ENCODE measurements at places on chromosomes 7 and 10. TPM values are rescaled to one million over a fixed set of nuclear protein-coding genes. Genes with fewer than 3 reads are reported as not detected.

The LHPP gene
- 41.1 TPM for total RNA-seq

The TMEM130 gene
- total RNA-seq = 1.9 TPM

The MGAM2 gene
- not detected for total RNA-seq

The TAS2R38 gene
- 0.16 TPM for total RNA-seq

DNA sequence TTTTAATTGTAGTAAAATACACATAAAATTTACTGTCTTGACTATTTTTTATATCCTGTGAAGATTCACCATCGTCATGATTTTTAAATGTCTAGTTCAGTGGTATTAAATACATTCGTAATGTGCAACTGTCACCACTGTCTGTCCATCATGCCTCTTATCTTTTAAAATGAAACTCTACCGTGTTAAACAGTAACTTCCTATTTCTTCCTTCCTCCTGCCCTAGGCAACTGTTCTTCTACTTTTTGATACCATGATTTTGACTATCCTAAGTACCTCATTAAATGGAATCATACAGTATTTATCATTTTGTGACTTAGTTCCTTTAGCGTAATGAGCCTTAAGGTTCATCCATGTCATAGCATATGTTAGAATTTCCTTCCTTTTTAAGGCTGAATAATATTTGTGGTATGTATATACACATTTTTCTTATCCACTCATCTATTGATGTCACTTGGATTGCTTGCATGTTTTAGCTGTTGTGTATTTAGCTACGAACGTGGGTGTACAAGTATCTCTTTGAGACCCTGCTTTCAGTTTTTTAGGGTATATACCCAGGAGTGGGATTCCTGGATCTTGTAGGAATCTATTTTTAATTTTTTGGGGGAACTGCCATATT, 13.5 kb downstream of the SLK start:
- H3K27ac ChIP-seq = no peak overlapping the region
- no peak overlapping the region for H3K4me3 ChIP-seq
- no peak for DNase-seq
- H3K27me3 ChIP-seq = no peaks in the 10 kb centered on the region

GRCh38 chr7:5420881-5421713, 2.5 kb downstream of the TNRC18 start:
- H3K27me3 ChIP-seq = peaks cover 81% of the 10 kb centered on the region
- no peak overlapping the region for H3K27ac ChIP-seq
- DNase-seq = no peak
- H3K4me3 ChIP-seq = peak overlapping the region; percentile 76
- H3K4me1 ChIP-seq = peaks cover 23% of the 10 kb centered on the region
- no peaks in the 10 kb centered on the region for H3K36me3 ChIP-seq

GRCh38 chr10:79374312-79375191, 27.3 kb downstream of the PPIF start:
- H3K4me1 ChIP-seq = peaks cover 2% of the 10 kb centered on the region
- peaks cover 3% of the 10 kb centered on the region for H3K27me3 ChIP-seq
- peaks cover 2% of the 10 kb centered on the region for H3K36me3 ChIP-seq
- H3K4me3 ChIP-seq = no peak overlapping the region
- no peak overlapping the region for H3K27ac ChIP-seq

DNA sequence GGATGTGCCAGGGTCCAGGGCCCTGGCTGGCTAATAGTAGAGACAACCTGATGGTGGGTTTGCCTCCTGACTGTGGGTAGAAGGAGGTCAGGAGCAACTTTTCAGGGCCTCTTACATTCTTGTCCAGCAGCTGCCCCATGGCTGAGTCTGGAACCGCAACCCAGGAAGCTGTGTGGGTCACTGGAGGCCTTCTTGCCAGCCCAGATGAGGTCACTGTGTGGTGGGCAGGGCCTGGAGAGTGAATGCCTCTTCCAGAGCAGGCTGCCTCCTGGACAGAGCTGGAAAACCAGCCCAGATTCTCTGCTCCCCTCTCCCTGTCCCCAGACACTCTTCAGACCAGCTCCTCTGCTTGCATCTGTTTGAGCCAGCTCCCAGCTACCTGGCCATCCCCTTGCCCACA, 43.5 kb upstream of the LEP start:
- peaks cover 20% of the 10 kb centered on the region for H3K36me3 ChIP-seq
- H3K4me1 ChIP-seq = peaks cover 20% of the 10 kb centered on the region
- H3K27ac ChIP-seq = no peak overlapping the region

GRCh38 chr10:63603709-63604445, 82.7 kb downstream of the REEP3 start:
- no peak overlapping the region for H3K4me3 ChIP-seq
- 0 out of 2 replicates have a peak overlapping the region, but pooled peaks have one; percentile 51 for H3K27ac ChIP-seq
- H3K27me3 ChIP-seq = no peaks in the 10 kb centered on the region
- H3K4me1 ChIP-seq = peaks cover 11% of the 10 kb centered on the region
- peaks cover 19% of the 10 kb centered on the region for H3K36me3 ChIP-seq

- H3K4me3 ChIP-seq = no peak overlapping the region
- H3K4me1 ChIP-seq = peaks cover 6% of the 10 kb centered on the region
- DNase-seq = no peak
Measured at GRCh38 chr10:14074062-14074884, 256.5 kb downstream of the FRMD4A start.

- H3K36me3 ChIP-seq = peaks cover 18% of the 10 kb centered on the region
- H3K4me3 ChIP-seq = no peak overlapping the region
- peaks cover 2% of the 10 kb centered on the region for H3K4me1 ChIP-seq
- DNase-seq = no peak
- 0 out of 2 replicates have a peak overlapping the region, but pooled peaks have one; percentile 57 for H3K27ac ChIP-seq
Measured at GRCh38 chr10:127405221-127405620, 143.9 kb upstream of the NPS start.

DNA sequence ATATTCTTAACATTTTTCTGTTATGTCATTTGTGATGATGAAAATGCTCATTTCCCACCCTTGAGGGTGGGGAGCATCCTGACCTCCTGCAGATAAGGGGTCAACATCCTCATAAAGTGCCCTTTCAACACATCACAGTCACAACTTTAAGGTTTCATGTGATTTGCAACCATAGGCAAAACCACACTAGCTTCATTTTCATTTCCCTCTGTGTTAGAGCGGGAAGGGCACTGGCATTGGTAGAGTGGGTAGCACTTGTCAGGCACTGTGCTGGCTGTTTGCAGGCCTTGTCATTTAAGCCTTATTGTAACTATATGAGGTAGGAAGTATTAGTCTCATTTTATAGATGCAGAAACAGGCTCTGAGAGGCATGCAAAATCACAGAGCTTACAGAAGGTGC, 39.8 kb downstream of the PSMC2 start:
- H3K36me3 ChIP-seq = no peaks in the 10 kb centered on the region
- H3K27ac ChIP-seq = no peak overlapping the region
- H3K27me3 ChIP-seq = no peaks in the 10 kb centered on the region
- H3K4me3 ChIP-seq = no peak overlapping the region
- DNase-seq = no peak

DNA sequence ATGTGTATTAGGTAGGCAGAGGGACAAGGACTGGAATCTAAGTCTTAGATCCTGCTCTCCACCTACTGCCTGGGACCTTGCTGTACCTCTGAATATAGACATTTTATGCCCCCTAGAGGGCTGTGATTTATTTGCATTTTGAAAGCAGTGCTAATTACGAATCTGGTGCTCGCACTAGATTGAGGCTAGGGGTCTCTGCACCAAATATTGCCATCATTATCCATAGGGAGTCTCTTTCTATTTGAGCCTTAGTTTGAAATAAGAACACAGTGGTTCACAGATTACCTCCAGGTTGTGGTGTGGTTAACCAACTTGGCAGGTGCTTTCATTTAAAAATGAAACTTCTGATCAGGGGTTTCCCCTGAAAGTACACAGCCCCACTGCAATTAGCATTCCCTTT, 41.8 kb downstream of the CNNM1 start:
- no peaks in the 10 kb centered on the region for H3K36me3 ChIP-seq
- DNase-seq = no peak
- no peak overlapping the region for H3K27ac ChIP-seq
- peaks cover 6% of the 10 kb centered on the region for H3K4me1 ChIP-seq
- H3K4me3 ChIP-seq = no peak overlapping the region

DNA sequence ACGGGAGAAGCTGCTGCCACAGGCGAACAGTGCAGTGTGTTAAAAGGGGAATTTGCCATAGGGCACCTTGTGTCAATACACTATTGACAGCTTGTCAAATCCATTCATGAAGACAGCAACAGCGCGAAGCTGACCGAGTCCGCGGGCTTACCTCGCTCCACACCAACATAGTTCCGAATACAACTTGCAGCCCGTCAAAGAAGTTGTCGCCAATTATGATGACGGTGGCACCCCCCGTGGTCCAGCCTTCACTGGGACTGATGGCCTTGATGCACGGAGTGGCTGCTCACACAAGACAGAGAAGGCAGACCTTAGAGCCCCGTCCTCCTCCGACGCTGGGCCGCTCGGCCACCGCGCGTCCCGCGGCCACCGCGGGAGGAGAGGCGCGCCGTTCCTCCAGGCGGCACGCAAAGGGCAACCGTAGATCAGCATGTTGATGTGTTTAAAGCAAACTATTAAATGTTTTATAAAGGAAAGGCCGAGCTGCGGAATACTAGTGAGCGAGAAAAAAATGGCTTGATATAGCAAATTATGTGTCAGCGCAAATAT, 96.4 kb downstream of the EBF3 start:
- no peak overlapping the region for H3K4me3 ChIP-seq
- H3K4me1 ChIP-seq = peaks cover 53% of the 10 kb centered on the region
- H3K27me3 ChIP-seq = no peaks in the 10 kb centered on the region
- no peak overlapping the region for H3K27ac ChIP-seq
- no peaks in the 10 kb centered on the region for H3K36me3 ChIP-seq

GRCh38 chr7:101172854-101173751, 7.0 kb downstream of the NAT16 start:
- H3K27me3 ChIP-seq = peaks cover 100% of the 10 kb centered on the region
- peak overlapping the region; percentile 74 for H3K4me3 ChIP-seq
- no peaks in the 10 kb centered on the region for H3K36me3 ChIP-seq
- DNase-seq = peak; percentile 18

DNA sequence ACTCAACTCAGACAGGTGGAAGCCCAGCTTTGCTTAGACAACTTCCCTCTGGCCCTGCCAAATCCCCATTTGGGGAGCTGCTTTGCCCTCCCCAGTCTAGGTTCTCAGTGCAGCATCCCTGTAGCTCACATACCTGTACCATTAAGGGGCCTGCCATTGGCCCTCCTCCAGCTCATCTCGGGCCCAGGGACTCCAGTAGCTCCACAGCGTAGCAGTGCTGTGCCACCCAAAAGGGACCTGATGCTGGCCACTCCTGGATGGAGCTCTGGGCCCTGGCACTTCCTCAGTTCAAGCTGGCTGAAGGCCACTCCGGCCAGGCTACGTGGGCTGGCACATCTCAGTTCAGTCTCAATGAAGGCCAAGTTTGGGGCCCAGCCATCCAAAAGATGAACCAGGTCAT, 7.4 kb downstream of the LRIT1 start:
- H3K36me3 ChIP-seq = no peaks in the 10 kb centered on the region
- peaks cover 21% of the 10 kb centered on the region for H3K27me3 ChIP-seq
- no peak for DNase-seq
- 0 out of 2 replicates have a peak, but pooled peaks cover 4% of the 10 kb centered on the region for H3K4me1 ChIP-seq

GRCh38 chr7:144842377-144842851, 6.6 kb upstream of the TPK1 start:
- no peak overlapping the region for H3K4me3 ChIP-seq
- H3K27me3 ChIP-seq = no peaks in the 10 kb centered on the region
- H3K36me3 ChIP-seq = no peaks in the 10 kb centered on the region
- peak overlapping the region; percentile 58 for H3K27ac ChIP-seq

DNA sequence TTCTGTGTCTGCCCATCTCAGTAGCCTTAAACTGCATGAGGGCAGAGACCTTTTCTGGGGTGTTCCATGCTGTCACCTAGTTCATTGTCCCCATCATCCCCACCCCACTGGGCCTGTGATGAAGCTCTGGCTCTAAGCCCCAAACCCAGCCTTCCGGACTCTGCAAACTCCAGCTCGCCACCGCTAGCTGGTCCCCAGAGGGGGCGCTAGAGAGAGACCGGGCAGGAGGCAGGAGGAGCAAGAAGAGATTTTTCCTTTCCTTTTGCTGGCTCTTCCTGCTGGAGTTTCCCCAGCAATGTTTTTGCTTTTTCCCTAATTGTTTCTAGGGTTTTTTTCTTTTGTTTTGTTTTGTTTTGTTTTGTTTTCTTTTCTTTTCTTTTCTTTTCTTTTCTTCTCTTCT, 234.4 kb downstream of the TEX36 start:
- no peak overlapping the region for H3K4me3 ChIP-seq
- peaks cover 29% of the 10 kb centered on the region for H3K27me3 ChIP-seq
- peak; percentile 83 for DNase-seq
- no peak overlapping the region for H3K27ac ChIP-seq
- no peaks in the 10 kb centered on the region for H3K36me3 ChIP-seq

- DNase-seq = no peak
- no peak overlapping the region for H3K27ac ChIP-seq
- H3K4me3 ChIP-seq = no peak overlapping the region
- peaks cover 7% of the 10 kb centered on the region for H3K4me1 ChIP-seq
- peaks cover 11% of the 10 kb centered on the region for H3K36me3 ChIP-seq
- no peaks in the 10 kb centered on the region for H3K27me3 ChIP-seq
Measured at GRCh38 chr10:29007748-29008610, 280.9 kb upstream of the LYZL1 start.

DNA sequence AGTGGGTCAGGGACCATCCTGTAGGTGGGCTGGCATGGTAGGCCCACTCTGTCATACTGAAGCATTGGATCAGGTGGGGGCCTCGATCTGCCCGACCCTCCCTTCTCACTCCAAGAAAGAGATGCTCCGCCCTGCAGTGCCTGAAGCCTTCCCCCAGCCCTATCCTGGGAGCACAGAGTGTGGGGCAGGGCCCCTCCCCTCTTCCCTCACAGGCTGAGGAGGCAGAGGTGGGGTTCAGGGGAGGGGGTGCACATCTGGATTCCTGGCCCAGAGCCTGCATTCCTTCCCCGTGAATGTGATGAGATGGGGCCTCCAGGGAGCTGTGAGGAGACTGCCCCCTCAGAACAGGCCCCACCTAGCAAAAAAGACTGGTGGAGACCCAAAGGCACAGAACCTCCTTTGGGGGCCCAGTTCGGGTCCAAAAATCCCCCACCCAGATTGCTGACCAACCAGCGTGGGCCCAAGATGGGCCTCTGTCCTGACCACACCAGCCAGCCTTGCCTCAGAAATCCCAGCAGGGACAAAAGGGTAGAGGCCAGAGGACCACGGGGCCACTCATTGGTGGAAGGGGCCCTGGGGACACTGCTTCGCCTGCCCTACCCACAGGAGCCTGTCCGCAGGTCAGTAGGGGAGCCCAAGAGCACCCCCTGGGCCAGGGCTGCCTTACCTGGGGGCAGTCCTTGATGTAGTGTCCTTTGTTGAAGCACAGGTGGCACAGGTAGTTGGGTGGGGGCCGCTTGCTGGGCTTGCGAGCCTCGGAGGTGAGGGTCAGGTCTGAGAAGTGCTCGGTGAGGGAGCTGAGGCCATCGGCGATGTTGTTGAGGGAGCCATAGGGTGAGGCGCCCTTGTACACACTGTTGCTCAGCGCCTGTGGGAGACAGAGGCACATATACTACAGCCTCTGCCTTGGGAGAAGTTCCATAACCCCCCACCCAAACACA, 13.3 kb downstream of the ZCCHC24 start:
- no peak overlapping the region for H3K27ac ChIP-seq
- no peak overlapping the region for H3K4me3 ChIP-seq
- no peak for DNase-seq
- H3K4me1 ChIP-seq = peaks cover 14% of the 10 kb centered on the region
- H3K27me3 ChIP-seq = no peaks in the 10 kb centered on the region

- peak; percentile 37 for DNase-seq
- H3K27me3 ChIP-seq = no peaks in the 10 kb centered on the region
- H3K4me3 ChIP-seq = peak overlapping the region; percentile 35
- peaks cover 52% of the 10 kb centered on the region for H3K4me1 ChIP-seq
Measured at GRCh38 chr10:3887885-3888476, 103.0 kb upstream of the KLF6 start.

Data from WTC11 (cell line).